ENCODE measurements at places on chromosomes 11 and 22. TPM values are rescaled to one million over a fixed set of nuclear protein-coding genes. Genes with fewer than 3 reads are reported as not detected.

The MS4A12 gene
- not detected for polyA plus RNA-seq

- DNase-seq: no peak
- H3K36me3 ChIP-seq: peaks cover 81% of the 10 kb centered on the region
- H3K4me1 ChIP-seq: peaks cover 2% of the 10 kb centered on the region
Measured at GRCh38 chr11:67253872-67254624, 12.2 kb upstream of the GRK2 start.

The IFITM10 gene
- polyA plus RNA-seq: 267 TPM

GRCh38 chr22:42001121-42001520 lies 2.5 kb downstream of the WBP2NL start:
- no peak for DNase-seq
- no peaks in the 10 kb centered on the region for H3K36me3 ChIP-seq
- H3K4me3 ChIP-seq: no peak overlapping the region

DNA sequence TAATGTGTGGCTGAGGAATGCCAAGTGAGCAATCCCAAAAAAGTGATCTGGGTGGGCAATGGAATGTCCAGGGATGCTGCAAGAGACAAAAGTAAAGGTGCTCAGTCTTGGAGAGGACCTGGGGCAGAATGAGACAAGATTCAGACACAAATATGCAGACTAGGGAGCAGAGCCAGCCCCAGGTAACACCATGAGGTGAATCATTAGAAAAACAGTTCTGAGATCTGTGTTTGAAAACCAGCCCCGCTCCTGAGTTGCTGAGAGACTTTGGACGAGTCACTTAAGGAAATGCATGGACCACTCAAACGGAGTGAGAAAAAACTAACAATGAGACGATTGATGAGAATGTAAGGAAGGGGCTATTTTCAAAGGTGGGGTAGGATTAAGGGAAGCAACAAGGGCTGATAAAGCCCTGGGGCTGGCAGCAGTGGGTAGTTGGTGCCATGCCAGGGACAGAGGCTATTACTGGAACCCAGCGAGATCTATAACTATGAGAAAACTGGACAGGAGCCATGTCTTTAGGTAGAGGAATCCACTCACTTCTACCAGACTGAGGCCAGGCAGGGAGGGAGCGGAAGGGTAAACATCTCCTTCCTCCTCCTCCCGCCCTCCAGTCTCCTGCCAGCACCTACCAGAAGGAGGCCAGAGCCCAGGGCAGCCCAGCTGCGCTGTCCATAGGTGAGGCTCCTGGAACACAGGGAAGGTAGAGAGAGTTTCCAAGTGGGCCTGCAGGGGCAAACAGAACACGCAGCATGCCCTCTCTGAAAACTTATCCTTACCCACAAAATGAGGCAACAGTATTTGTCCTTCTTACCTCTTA lies 130.4 kb upstream of the TEAD1 start:
- no peaks in the 10 kb centered on the region for H3K4me1 ChIP-seq
- DNase-seq: no peak
- no peaks in the 10 kb centered on the region for H3K36me3 ChIP-seq
- no peak overlapping the region for H3K27ac ChIP-seq

- no peak overlapping the region for H3K4me3 ChIP-seq
- no peak overlapping the region for H3K27ac ChIP-seq
- no peaks in the 10 kb centered on the region for H3K27me3 ChIP-seq
- no peak for DNase-seq
- no peaks in the 10 kb centered on the region for H3K36me3 ChIP-seq
Measured at GRCh38 chr11:64867748-64868462, 10.5 kb downstream of the EHD1 start.

DNA sequence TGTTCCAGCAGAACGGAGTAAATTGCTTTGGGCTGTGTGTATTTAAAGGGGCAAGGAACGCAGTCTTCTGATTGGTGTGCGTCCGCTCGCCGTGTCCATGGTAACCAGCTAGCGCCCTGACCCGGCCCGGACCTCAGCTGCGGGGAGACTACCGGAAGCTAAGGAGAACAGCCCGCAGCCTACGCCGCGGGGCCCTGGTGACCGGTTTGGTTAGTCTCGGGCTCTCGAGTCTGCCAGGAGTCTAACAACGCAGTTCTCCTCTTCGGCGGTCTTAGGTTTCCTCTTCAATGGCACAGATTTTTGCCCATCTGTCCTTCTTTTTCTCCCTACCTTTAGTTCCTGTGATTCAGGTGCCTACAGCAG lies 3.5 kb upstream of the OR56A3 start:
- DNase-seq: no peak
- H3K27me3 ChIP-seq: no peaks in the 10 kb centered on the region
- H3K27ac ChIP-seq: no peak overlapping the region
- no peaks in the 10 kb centered on the region for H3K36me3 ChIP-seq
- no peaks in the 10 kb centered on the region for H3K4me1 ChIP-seq
- H3K4me3 ChIP-seq: no peak overlapping the region

GRCh38 chr11:113193016-113193415 lies 121.4 kb upstream of the TTC12 start:
- H3K36me3 ChIP-seq: no peaks in the 10 kb centered on the region
- H3K4me1 ChIP-seq: peaks cover 56% of the 10 kb centered on the region
- peak overlapping the region; percentile 68 for H3K27ac ChIP-seq
- H3K4me3 ChIP-seq: no peak overlapping the region

DNA sequence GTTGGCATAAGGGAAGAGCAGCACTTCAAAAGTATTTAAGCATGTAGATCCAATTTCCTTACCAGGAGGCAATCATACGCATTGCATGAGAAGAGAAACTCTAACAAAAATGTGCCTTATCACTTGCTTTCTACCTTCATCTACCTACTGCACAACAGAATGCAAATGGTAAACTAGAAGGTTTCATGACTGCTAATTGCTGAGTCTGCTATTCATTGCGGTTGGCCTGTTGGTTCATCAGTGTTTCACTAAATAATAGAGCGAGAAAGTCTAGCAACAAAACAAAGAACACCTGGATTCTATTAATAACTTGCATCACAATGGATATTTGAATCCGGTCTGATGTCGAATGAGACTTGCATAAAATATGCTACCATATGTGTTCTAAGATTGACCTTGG lies 229.0 kb downstream of the OPCML start:
- H3K4me1 ChIP-seq: no peaks in the 10 kb centered on the region
- H3K36me3 ChIP-seq: no peaks in the 10 kb centered on the region
- DNase-seq: no peak
- no peak overlapping the region for H3K4me3 ChIP-seq
- no peak overlapping the region for H3K27ac ChIP-seq
- H3K27me3 ChIP-seq: no peaks in the 10 kb centered on the region

The PLEKHA7 gene
- 4.8 TPM for polyA plus RNA-seq
